ENCODE measurements at places on chromosomes 12 and 14.
A peak's percentile ranks its signal among the peaks of the same experiment; 100 is the strongest.

GRCh38 chr12:109927622-109928021 lies 27.5 kb downstream of the TCHP start:
- no peak for DNase-seq

- no peak for DNase-seq
Measured at GRCh38 chr14:30928462-30928861, 54.1 kb downstream of the COCH start.

DNA sequence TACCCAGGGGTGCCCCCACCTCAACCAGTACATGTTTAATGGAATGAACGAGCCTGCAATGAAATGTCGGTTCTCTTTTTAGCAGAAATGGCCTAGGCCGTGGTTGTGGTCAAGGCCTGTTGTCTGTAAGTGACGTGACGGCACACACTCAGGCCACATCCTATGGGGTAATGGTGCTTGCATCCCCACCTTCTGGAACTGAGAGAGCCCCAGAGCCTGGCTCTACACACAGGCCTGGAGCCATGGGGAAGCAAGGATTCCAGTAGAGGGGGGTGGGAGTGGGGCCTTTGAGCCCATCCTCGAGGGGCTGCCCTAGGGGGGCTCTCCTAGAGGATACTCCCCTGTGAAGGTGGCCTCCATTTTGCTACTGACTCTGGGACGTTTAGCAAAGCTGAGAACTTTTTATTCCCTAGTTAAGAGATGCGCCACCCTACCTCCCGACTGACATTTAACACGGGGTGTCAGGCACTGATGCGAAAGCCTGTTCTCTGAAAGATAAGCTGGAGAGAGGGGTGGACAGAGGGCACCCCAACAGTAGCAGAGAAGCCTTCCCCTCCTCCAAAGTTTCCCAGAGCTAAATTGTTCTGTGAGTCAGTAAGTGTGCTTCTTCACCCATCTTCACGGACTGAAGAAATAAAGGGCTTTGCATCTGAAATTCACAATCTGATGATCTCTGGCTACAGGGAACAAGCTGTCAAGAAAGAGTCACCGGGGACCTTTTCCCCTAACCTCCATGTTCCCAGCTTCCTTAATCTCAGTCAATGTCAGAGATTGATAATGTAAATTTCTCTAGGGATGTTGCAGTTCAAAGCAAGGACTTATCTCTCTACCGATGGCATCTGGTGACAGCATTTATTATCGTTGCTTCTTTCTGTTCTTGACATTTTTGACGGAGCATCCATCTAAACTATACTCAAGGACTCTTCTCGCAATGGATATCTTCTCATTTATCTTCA lies 6.8 kb downstream of the RIN3 start:
- DNase-seq = no peak

DNA sequence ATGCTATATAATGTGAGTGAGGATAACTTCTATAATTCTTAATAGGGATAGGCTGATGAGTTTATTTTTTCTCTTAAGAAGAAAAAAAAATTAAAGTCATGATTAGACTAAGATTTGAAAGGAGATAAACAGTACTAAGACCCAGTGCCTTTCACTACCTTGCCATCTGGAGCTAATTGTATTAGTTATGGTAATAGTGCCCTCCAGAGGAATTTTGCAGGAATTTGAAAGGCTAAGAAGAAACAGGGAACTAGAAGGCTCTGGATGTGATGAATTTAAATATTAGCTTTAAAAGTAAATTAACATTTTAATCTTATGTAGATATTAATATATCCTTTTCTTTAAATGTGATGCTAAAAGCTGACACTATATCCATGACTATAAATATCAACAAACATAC lies 36.6 kb upstream of the PIK3C2G start:
- DNase-seq = no peak

GRCh38 chr12:9702255-9702654 lies 30.6 kb downstream of the CLECL1 start:
- DNase-seq = no peak

GRCh38 chr14:53786045-53786444 lies 170.6 kb downstream of the BMP4 start:
- no peak for DNase-seq

DNA sequence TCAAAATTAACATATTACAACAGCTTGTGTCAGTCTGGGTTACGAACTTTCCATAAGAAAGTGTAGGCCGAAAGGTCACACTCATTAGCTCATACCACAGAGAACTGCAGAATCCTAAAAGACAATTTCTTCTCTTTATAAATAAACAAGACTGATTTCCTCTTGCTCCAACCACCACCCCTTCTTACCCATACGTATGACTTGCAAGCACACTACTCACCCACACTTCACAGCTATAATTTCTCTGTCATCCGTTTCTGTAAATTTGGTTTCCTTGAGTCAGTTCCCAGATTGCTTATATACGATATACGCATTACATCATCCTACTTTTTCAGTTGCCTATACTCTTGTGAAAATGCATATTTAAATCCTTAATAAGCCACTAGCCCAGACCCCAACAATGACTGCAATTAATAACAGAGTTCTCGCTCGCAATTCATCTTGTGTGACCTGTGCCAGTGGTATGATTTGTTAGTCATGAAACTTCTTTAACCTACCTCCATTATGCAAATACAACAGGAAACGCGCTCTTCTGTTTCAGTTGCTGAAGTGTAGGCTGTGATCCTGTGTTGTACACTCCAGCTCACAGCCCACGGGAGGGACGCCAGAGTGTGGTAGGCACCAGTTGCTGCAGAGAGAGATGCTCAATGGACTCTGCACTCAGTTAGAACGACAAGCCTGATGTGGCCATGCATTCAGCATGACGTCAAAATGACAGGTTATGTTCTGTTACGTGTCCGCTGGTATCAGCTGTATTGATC lies 417.6 kb downstream of the PDZRN4 start:
- no peak for DNase-seq

DNA sequence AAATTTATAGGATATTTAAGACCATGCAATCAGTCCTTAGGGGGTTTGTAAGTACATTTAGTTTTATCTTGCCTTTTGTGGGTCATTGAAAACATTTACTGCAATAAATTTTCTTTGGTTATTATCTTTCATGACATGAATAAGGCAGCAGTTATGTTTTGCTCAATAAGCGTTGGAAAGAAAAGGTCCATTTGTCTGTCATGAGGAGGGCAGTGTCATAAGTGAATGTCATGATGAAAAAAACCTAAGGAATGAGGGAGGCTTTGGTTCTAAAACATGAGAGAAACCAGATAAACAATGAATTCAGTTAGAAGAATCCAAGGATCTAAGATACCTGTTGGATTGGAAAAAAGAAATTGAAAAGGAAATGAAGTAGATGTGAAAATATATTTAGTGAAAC lies 209.4 kb downstream of the NAV3 start:
- DNase-seq = no peak

DNA sequence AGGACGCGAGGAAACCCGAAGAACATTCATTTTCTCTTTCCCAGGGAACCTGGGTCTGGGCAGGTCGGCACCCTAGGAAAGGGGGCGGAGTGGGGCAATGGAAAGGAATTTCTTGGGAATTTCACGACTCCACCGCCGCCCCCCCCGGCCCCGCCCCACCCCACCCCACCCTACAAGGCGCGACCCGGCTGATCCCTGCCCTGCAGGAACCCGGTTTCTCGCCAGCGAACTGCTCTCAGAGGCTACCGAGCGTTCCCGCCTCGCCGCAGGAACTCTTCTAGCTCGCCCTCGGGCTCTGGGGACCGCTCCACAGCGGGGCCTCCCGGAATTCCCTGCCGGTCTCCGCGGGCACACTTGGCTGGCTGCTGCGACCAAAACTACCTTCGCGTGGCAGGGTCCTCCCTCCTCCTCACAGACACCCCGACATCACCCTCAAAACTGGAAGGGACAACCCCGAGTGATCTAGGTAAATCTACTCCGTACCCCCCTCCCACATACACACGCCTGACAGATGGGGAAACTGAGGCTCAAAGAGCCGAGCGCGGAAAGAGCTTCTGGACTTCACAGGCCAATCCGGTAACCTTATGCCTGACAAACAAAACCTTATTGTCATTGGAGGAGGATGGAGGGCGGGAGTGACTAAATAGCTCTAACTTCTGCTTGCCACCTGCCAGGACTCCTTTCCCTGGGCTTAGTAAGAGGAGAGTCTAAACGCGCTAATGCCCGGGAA lies 785 bp upstream of the ACTN1 start:
- peak; percentile 56 for DNase-seq

GRCh38 chr12:83818881-83819280 lies 1093.7 kb downstream of the SLC6A15 start:
- no peak for DNase-seq

- DNase-seq = no peak
Measured at GRCh38 chr12:41250748-41251147, 62.6 kb downstream of the PDZRN4 start.

- no peak for DNase-seq
Measured at GRCh38 chr14:91997492-91997891, 42.4 kb downstream of the TRIP11 start.

DNA sequence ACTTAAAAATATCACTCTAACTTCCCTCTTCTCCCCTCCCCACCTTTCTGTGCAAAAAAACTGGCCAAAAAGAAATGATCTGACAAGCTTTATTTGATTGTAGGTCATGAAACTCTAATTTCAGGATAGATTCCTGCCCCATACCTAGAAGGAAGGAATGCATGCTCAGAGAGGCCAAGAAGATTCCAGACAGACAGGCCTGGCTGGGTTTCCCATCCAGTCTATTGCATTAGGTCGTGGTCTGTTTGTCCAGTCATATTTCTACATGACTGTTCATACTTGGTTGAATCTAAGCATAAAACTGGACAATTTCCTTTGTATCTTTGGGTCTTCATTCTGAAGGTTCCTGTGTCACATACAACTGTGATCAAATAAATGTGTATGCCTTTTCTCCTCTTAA lies 20.0 kb upstream of the SLC15A5 start:
- DNase-seq = no peak

- DNase-seq = no peak
Measured at GRCh38 chr12:42636993-42637392, 47.4 kb upstream of the PRICKLE1 start.

DNA sequence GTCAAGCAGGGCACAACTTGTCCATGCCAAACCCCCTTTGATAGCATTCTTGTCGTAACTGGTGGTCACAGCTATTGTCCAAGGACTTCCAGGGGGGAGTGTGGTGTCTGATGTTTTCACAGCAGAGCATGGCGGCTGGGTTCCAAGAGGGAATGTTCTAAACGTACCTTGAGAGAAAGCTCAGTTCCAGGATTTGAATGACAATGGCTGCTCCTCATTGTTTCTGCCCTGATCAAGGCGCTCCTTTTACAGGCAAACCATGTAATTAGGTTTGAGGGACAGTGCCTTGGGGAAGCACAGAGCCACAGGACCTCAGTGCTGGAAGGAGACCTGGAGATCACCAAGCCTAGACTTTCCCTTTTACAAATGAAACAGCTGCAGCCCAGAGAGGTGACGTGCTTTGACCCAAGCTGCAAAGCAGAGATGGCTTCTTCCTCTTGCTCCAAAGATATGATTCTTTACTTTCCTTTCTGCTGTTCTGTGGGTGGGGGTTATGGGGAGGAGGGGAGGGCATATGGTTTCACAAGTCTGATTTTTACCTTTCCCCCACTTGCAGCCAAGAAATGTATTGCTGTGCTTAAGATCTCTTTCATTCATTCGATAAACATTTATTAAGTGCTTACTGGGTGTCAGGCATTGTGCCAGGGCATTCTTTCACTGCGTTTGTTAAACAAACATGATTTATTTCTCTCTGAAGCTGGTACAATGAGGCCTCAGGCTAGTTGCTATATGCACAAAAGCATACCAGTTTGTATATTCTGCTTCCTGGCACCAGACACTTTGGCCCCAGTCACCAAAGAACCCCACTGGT lies 172.8 kb downstream of the KTN1 start:
- no peak for DNase-seq

DNA sequence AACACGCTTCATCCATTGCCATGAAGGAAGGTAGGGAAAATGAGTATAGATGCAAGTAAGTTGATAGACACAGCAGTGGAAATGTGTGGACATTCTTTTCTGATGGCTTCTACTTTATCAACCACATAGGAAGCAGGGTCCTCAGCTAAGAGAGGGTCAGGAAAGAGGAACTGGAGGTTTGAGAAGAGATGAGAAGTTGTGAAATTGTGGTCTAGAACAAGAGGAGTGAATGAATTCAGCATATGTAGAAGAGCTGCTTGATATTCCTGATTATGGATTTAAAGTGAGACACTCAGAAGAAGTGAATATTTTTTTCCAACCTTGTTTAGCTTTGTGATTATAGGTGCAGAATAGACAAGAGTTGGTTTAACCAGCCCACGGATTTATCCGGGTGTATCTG lies 128.5 kb downstream of the SLC15A5 start:
- DNase-seq = no peak

GRCh38 chr14:23614395-23614828 lies 21.8 kb upstream of the DHRS2 start:
- DNase-seq = no peak

DNA sequence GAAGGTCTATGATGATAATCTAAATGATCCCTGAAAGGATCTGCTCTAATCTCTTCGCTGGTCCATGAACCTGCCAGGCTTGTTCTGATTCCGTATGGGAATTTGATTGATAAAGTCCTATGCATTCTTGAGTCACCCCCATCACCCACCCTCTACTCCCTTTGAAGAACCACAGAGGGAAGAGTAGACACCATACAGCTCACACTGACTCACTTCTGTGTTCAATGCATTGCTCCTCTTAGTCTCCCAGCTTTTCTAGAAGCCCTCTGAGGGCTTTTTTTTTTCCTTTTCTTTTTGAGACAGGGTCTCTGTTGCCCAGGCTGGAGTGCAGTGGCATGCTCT lies 18.5 kb upstream of the GPRC5A start:
- no peak for DNase-seq

DNA sequence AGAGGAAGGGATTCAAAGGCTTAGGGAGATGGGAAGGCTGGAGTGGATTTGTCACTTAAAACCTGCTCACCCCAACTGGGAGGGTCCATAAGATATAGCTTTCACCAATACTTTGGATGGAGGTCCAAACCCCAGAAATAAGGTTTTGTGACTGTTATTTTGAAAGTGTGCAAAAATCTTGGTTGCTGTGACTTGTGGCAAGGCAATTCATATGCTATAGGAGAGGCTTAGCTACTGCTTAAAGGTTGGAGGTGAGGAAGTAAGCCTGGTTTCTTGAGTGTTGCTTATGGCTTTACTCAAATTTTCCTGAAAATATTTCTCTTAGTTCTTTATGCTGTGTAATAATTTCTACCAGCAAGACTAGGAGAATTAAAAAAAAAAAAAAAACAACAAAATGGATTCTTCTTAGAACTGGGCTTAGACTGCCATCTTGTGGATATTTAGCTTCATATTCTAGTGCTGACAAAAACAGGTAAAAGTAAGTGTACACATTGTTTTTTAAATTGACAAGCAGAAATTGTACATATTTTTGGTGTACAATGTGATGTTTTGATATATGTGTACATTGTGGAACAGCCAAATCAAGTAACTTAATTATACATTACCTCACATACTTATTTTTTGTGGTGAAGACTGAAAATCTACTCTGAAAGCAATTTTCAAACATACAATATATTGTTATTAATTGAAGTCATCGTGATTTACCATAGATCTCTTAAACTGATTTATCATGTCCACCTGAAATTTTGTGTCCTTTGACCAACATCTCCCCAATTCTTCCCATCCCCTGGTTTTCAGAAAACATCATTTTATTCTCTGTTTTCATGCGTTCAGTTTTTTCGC lies 23.0 kb downstream of the PDE6H start:
- DNase-seq = no peak
